AG09319 (cell line): ENCODE measurements at places on chromosomes 12 and 14.
A peak's percentile ranks its signal among the peaks of the same experiment; 100 is the strongest.

DNA sequence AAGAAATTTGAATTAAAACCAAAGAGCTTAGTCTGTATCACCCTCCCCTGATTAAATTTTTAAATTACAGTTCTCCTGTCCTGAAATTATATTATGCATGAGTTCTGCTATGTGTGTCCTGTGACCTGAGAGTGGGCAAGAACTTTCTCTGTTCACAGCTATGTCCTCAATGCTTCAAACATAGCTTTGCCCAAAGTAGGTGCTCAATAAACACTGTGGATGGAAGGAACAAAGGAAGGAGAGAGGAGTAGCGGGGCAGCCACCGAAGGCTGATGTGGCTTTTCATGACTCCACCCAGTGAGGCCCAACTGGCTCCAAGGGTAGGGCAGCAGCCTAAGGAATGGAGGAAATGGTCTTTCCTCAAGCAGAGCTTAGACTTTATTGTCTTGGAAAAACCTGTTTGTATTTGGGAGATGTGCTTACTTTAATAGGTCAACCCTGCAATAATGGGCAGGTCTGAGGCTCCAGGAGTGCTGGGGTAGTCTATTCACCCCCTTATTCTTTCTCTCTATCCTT, 7.6 kb upstream of the MARK3 start:
- DNase-seq: no peak

- no peak for DNase-seq
These were observed 6.7 kb upstream of the ALDH2 start for GRCh38 chr12:111759991-111760390.

- no peak for DNase-seq
These were observed 116.0 kb downstream of the TMEM132C start for GRCh38 chr12:128382946-128383345.

DNA sequence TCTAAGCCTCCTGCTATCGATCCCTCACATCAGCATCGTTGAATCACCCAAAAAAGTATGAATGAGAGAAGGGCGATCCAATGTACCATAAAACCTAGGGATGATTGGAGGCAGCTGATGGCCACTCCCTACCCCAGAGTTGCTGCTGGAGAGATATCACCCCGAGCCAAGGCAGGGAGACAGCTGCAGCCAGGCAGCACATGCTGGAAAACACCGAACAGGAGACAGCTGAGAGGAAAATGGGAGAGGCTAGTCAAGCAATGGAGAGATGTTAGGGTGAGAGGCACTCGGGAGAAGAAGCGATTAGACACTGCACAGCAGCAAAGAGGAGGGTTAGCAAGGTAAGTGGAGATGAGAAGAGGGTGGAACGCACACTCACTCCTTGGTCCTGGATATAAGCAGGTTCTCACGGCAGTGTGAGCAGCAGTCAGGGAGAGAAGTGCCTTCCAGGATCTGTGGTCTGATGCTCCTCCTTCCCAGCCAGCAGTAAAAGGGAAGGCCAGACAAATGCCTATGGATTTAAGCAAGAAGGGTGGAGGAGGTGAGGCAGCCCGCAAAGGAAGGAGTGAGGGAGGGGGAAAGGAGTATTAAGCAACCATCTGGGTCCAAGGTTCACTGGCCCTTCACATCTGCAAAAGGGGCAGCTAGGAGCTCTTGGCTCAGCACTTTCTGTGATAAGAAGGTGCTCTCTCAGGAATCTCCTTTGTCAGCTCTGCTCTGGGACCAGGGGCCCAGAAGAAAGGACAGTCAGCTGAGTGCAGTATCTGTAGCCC, at the start of gene SLC7A7:
SLC7A7 (minus strand) TSS at position 495 of the 773 bp plus-strand sequence. CDS start 2,037 bp downstream, outside the sequence.
- DNase-seq: no peak

GRCh38 chr14:65549429-65549828, 136.9 kb downstream of the FUT8 start:
- DNase-seq: no peak

GRCh38 chr12:8734873-8735381, 37.1 kb downstream of the RIMKLB start:
- no peak for DNase-seq

GRCh38 chr14:20690848-20691640, 2.5 kb downstream of the ANG start:
- DNase-seq: no peak

DNA sequence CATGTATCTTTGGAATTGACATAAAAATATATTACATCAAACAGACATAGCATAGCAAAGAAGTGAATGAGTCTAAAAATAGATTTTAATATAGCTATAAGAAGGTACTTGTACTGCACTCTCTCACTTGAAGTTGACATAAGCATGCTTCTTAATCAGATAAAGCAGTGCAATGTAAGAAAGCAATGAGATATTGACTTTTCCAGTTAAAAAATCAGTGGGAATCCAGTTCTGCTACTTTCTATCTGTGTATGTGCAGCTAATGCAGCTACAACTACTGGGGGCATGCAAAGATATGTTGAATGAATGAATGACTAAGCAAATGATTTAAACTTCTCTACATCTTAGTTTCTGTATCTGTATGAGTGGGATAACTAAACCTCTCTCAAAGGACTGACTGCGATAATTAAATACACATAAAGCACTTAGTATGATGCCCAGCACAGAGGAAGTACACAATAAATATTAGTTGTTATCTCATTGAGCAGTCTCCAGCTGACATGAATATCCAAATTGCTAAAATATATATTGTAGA, 10.3 kb downstream of the WASHC3 start:
- no peak for DNase-seq

GRCh38 chr12:53090105-53090504, 7.4 kb upstream of the IGFBP6 start:
- DNase-seq: no peak

- no peak for DNase-seq
These were observed 337.5 kb downstream of the FLRT2 start for GRCh38 chr14:85867450-85867849.

GRCh38 chr12:127268213-127268612, 998.8 kb upstream of the TMEM132C start:
- DNase-seq: no peak

DNA sequence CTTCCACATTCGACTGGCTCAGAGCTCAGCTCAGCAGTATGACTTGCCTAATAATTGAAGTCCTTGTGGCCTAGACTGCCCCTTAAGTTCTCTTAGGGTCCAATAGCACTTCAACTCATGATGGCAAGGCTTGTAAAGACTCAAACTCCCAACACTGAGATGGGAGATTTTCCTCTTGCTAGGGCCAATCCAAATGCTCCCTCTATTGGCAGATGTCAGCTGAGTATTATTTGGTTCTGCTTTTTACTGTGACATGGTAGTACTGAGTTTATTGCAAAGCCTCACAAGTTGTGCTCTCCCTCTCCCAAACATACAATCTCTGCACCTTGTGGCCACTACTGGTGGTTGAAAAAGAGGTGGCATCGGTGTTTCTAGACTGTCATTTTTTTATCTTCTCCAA, 164.2 kb downstream of the ALG10 start:
- DNase-seq: no peak

DNA sequence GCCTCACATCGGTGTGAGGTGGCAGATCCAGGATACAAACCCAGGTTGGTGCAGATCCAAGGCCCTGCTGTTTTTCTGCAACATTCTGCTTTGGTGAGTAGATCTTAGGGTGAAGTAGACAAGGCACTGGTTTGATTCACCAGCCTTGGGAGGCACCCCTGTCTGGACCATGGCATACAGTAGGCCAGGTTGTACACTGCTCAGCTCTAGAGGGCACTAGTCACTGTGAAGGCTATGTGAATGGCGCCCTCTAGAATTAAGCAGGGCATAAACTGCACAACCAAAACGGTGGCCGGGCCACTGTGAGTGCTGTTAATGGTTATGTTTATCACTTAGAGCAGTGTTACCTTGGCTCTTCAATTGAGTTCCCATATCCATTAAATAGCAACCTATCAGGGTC, 280.6 kb upstream of the PWP1 start:
- DNase-seq: no peak

DNA sequence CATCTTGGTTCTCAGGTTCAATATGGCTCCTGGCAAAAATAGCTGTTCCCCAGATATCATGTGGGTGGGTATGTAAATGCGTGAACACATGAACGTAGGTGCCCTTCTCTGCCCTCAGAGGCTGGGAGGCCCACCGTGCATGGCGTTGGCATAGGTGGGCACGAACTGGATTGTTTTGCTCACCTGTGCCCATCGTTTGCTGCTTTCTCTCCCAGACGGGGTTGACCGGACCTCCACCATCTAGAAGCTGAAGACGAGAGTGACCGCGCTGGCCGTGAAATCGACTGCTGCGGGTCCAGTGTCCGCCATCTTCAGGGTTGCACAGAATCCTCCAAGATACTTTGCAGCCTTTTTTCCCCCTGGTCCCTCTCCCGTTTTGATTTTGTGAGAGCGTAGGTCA, 113.9 kb downstream of the GCH1 start:
- no peak for DNase-seq

- no peak for DNase-seq
These were observed 76.3 kb downstream of the CMAS start for GRCh38 chr12:22122359-22122758.

- DNase-seq: no peak
These were observed 227.5 kb downstream of the SSPN start for GRCh38 chr12:26422839-26423398.

GRCh38 chr14:96623676-96624484, 121.7 kb downstream of the PAPOLA start:
- no peak for DNase-seq

DNA sequence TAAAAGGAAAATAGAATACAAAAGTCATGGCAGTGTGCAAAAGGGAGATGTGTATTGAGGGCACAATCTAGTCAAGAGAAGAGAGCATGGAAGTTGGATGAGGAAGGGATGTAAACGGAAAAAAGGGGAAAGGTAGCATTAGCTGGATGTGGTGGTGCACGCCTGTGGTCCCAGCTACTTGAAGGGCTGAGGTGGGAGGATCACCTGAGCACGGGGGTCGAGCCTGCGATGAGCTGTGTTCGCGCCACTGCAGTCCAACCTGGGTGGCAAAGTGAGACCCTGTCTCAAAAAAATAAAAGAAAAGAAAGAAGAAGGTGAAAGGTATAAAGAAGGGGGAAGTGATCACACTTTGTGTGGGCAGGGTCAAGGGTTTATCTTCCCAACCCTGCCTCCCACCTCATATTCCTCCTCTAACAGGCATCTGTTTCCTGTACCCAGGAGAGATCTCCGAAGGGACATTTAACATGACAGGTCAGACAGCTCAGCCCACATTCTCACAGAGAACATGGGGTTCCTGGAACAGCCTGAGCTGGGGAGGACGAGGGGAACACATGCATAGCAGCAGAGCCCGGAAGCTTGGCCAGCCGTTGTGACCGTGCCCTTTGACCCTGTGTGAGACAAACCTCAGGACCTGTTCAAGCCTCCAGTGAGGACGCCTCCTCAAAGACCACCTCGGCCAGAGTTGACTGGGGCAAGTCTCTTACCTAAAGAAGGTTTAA, 8.9 kb downstream of the RNASE11 start:
- no peak for DNase-seq

DNA sequence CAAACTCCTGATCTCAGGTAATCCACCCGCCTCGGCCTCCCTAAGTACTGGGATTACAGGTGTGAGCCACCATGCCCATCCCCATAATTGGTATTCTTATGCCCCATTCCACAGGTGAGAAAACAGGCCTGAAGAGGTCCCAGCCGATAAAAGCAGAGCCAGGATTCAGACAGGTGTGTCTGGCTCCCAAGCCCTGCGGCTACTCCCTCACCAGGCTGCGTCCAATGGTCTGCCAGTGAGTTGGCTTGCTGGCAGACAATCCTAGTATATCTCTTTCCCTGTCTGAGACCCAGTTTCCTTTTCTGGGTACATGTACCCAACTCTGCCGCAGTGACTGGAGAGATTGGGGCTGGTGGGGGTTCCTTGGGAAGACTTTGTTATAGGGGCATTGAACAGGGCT, 1.9 kb upstream of the TSPAN9 start:
- DNase-seq: no peak

GRCh38 chr14:21096978-21097635, 1.3 kb downstream of the ZNF219 start:
- DNase-seq: no peak

DNA sequence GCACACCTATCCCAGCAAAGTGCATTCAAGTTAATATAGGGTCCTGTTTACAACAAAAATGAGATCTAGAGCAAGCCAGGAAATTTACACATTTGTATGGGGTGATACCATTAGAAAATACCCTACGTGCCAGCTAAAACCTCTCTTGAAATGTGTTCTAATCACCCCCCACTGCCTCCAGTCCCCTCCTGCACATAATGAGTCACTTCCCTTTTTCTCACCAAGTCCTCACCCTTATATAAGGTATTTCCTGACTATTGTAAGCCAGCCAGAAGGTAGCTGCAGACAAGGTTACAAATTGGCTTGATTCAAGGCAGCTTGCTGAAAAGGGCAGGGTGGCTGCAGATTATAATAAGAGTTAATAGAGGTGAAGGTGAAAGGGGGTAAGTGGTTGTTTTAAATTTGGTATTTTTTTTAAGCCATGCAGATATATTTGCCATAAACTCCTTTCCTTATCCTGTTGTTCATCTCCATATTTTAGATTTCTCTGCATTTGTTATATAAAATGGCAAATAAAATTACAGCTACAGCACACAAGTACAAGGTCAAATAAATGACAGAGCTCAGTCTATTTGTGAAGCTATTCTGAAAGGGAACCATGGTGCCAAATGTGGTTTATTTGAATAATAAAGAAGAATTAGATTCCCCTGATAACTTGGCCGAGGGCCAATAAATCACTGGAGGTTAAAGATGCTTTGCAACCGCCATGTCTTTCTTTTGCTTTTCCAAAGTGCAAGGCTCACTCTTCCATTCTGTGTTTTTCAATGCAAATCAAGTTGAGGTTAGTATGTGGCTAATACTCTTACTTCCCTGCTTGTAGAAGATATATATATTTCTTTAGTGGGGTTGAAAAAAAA, 385.9 kb downstream of the EGLN3 start:
- DNase-seq: no peak

- DNase-seq: no peak
These were observed 79.7 kb downstream of the SAMD4A start for GRCh38 chr14:54646626-54647025.

- no peak for DNase-seq
These were observed 4.7 kb downstream of the ASPG start for GRCh38 chr14:104090071-104090748.

GRCh38 chr12:19369691-19370148, 69.6 kb upstream of the AEBP2 start:
- peak; percentile 8 for DNase-seq

GRCh38 chr14:94654071-94654861, 42.1 kb downstream of the SERPINA3 start:
- DNase-seq: no peak

- DNase-seq: no peak
These were observed 347 bp downstream of the SYNDIG1L start for GRCh38 chr14:74425525-74426201.
